Stimulated activated CD8-positive, alpha-beta memory T cell treated with anti-CD3 and anti-CD28 coated beads, Interleukin-12 subunit alpha, Interleukin-12 subunit beta, amount 100 ng/mL, for 4 hours (primary cell): ENCODE measurements at places on chromosomes 4 and X.

DNA sequence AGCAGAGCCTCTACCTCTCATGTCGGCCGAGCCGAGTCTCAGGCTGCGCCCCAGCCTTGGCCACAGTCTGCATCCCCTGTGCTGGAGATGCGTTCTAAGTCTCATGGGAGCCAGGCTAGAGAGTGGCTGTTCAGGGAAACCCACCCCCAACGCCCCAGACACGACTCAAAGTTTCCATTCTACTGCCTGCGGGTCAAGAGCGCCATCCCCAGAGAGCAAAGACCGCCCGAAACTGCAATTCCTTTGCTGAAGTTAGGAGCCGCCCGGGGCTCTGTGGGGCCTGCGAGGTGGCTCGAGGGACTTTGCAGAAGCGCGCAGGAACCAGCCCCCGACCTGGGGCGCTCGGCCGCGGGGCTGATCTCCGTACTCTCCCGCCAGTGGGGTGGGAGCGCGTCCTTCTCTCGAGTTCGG lies 10.0 kb upstream of the ELF4 start:
- no peak for DNase-seq

GRCh38 chr4:156419080-156419685 lies 465.5 kb upstream of the CTSO start:
- DNase-seq, result no peak

DNA sequence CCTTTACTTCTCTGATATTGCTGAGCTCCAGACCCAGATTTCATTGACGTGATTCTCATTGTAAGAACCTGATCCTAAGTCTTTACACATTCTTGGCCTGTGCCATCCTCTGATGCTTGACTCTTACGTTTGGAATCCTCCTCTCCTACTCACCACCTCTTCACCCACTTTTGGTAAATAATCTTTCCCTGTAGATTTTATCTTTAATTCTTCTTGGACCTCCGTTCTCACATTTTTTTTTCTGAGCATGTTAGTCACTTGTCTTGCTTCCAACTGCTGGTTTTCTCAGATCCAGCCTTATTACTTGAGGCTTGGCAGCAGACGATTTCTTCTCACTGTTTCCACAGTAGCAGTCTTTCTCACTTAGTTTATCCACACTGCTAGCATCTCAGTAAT lies 12.4 kb upstream of the SH3RF1 start:
- DNase-seq, result no peak

DNA sequence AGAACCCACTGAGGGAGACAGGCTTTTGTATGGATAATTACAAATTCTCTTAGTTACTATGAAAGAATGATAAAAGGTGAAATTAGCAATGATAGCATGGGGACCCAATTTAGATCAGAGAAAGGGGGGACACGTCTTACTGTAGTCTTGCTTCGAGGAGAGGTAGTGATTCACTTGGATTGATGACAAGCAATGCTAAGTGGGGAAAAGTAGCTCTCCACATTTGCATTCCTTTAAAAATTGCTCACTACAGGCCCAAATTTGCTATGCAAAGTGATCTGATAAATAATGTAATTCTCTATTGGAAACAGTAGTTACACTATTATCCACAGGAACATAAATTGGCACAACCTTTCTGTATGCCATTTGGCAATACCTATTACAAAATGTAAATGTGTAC lies 42.5 kb upstream of the MAP3K15 start:
- DNase-seq, result no peak

- DNase-seq, result no peak
Observed at GRCh38 chr4:188154668-188155405, 15.6 kb downstream of the TRIML1 start.
